Stimulated activated CD4-positive, alpha-beta T cell treated with anti-CD3 and anti-CD28 coated beads, Interleukin-15, amount 100 ng/mL, for 24 hours (primary cell): ENCODE measurements at places on chromosomes 13 and 19.

DNA sequence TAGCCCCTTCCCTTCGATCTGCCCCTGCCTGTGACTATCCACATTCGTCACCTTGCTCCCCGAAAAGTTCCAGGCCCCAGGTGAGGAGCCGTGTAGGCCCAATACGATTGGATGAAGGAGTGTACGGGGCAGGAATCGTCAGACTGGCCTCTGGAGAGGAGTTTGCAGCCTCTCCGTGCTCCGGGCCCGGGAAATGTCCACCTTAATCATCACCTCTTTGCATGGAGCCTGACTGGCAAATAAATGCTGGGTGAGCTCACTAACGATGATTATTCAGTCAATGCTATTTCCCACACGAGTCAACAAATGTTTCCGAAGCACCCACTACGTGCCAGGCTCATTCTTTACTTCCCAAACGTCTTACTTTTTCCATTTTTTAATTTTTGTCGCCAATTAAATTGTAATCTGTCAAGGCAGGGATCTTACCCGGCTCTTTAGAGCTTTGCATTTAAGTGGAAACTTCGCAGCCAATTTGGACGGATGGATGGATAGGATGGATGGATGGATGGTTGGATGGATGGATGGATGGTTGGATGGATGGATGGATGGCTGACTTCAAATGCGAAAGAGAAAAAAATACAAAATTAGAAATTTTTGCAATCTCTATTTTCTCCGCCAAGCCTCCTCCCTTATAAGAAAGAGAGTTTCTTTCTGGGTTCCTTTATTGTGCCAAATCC lies 45.8 kb downstream of the TGDS start:
- DNase-seq = no peak

GRCh38 chr13:59671881-59672280 lies 491.8 kb downstream of the DIAPH3 start:
- DNase-seq = no peak

- DNase-seq = no peak
These were observed 3.6 kb upstream of the ZNF583 start for GRCh38 chr19:56400485-56400884.

DNA sequence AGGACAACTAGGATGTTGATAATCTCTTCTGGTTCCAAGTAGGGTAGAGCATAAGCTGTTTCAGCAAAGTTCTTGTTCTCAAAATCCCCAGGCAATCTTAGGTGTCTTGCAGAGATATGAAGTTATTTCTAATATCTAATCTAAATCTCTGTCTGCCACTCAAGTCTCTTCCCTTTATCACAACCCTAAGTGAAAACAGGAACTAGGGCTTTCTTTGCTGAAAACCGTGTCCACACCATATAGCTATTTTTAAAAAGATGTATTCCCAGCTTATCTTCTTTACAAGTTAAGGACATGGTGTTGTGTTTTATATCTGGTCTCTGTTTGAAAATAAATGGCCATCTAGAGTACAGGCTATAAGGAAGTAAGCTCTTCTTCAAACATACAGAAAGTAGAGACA lies 11.3 kb upstream of the RNASEH2B start:
- no peak for DNase-seq

DNA sequence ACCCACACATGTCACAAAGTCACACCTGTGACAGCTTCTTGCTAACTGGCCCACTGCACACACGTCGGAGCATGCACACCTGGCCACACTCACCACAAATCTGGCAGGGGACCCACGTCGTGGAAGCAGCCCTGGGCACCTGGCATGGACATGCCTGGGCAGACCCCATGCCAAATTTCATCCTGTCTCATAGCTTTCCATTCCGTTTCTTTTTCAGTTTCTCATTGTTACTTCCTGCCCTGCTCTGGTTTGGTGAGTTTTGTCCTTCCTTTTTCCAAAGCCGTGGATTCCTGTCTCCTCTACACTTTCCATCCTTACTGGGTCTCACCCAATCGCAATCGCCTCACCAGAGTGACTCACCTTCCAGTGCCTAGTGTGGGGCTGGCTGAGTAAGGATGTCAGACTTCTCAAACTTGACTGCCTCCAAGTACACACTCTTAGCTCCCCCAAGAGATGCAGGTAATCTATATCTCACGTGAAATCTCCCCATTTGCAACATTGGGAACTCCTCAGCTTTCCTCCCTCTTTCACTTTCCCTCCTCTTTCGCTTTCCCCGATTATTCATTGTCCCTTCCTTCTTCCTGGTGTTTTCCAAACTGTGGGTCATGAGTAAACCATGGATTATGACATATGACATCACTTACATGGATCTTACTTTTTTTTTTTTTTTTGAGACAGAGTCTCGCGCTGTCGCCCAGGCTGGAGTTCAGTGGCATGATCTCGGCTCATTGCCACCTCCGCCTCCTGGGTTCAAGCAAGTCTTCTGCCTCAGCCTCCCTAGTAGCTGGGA lies 1.6 kb upstream of the BBC3 start:
- DNase-seq = peak; percentile 46

DNA sequence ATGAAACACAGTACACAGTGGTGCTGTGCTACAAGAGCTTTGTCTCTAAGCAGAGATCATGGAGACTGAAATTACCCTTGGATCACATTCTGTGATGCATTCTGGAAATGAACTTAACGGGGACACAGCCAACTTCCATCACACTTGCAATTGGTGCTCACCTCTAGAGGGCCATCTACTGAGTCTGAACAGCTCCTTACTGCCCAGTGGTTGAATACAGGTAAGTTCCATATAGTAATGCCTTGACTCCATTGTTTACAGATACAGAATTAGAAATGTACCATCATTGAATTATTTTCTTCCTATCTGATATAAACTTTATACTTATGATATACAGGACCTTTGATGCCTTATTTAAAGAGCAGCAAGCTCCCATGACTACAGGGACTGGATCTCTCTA lies 686.4 kb downstream of the PCDH9 start:
- DNase-seq = no peak

DNA sequence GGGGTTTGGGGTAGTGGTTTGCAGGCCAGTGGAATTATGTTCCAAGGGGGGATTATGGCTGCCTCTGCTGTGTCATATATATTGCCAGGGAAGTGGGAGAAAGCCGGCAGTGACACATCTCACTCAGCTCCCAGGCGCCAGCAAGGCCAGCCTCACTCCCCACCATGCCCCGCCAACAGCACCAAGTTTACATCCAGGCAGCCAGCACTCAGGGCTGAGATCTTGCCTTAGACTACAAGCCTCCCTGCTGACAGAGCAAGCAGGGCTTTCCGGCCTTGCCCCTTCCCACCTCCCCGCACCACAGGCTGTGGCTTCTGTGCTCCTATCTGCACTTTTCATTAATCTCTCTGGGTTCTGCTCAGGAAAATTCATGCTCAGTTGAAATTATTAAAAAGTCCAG lies 385.1 kb downstream of the MZT1 start:
- DNase-seq = no peak

DNA sequence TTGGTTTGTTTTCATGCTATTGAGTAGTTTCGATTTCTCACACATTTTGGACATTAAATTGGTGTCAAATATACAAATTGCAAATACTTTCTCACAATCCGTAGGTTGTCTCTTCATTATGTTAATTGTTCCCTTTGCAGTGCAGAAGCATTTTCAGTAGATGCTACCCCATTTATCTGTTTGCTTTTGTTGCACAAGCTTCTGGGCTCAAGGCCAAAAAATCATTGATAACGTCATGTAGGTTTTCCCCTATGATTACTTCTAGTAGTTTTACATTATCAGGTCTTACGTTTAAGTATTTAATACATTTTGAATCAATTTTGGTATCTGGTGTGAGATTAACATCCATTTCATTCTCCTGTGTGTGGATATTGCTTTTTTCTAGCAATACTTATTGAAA lies 14.0 kb upstream of the ZNF347 start:
- no peak for DNase-seq

- no peak for DNase-seq
These were observed 73.5 kb upstream of the PCDH17 start for GRCh38 chr13:57558051-57558467.

DNA sequence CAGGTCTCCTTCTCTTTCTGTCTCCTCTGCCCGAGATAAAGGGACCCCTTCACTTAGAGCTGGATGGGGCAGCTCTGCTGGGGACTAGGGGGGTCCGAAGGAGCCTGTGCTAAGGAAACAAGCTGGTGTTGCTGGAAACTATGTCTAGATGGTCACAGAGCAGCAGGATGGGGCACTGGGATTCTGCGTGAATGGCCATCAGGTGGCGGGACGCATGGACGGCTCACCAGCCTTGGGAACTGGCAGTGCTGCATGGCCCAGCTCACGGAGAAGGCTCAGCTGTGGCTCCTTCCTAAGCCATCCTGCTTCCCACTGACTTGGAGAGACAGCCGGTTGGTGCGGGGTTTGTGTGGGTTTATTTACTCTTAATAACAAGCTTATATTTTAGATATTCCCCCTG lies 411.8 kb downstream of the ZNF536 start:
- DNase-seq = no peak

DNA sequence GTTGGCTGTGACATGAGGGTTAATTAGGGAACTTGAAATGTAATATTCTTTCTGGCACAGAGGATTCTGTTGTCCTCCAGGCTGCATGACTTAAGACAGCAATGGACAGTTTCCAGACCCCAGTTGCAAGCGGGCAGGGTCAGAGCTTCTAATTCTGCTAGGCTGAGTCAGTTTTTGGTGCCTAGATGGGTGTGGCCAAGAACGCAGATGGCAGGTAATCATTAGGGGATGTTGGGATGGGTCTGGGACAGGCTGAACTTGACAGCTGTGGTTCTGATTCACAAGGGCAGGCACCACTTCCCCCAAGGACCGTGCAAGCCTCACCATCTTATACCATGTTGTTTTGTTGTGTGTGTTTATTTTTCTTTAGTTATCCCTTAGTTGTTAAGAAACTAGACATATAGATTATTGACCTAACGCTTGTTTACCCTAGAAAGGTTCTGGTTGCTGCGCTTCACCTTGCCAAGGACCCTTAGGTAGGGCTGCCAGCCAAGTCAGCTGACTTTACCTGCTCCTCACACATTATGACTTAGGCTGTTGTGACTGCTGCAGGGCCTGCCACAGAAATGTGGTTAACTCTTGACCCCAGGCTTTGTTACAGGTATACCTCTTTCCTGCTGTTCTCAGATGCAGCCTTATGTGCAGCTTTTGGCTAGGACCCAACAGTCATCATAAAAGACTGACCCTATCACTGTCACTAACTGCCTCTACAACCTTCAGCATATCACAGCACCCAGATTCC lies 117.7 kb upstream of the KLF12 start:
- DNase-seq = no peak

DNA sequence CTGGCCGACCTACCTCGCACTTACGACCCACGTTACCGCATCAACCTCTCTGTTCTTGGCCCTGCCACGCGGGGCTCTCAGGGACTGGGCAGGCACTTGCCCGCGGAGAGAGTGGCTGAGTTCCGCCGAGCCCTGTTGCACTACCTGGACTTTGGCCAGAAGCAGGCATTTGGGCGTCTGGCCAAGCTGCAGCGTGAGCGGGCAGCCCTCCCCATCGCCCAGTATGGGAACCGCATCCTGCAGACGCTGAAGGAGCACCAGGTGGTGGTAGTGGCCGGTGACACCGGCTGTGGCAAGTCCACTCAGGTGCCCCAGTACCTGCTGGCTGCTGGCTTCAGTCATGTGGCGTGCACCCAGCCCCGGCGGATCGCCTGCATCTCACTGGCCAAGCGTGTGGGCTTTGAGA lies 4.2 kb downstream of the DHX34 start:
- no peak for DNase-seq

DNA sequence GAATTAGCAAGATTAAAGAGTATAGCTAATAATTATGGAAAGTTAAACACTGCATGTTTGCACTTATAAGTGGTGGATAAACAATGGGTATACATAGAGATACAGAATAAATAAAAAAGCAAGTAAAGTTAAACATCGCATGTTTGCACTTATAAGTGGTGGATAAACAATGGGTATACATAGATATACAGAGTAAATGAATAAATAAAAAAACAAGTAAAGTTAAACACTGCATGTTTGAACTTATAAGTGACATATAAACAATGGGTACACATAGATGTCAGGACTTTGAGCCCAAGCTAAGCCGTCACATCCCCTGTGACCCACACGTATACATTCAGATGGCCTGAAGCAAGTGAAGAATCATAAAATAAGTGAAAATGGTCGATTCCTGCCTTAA lies 1533.3 kb upstream of the SPRY2 start:
- DNase-seq = no peak

DNA sequence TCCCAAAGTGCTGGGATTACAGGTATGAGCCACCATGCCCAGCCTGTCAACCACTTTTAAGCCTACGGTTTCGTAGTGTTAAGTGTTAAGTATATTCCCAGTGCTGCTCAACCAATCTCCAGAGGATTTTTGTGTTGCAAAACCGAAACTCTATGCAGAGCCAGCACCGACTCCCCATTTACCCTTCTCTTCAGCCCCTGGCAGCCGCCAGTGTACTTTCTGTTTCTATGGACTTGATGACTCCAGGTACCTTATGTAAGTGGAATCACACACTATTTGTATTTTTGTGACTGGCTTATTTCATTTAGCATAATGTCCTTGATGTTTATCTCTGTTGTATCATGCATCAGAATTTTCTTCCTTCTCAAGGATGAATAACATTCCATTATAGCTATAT lies 1.1 kb downstream of the SULT2A1 start:
- no peak for DNase-seq

DNA sequence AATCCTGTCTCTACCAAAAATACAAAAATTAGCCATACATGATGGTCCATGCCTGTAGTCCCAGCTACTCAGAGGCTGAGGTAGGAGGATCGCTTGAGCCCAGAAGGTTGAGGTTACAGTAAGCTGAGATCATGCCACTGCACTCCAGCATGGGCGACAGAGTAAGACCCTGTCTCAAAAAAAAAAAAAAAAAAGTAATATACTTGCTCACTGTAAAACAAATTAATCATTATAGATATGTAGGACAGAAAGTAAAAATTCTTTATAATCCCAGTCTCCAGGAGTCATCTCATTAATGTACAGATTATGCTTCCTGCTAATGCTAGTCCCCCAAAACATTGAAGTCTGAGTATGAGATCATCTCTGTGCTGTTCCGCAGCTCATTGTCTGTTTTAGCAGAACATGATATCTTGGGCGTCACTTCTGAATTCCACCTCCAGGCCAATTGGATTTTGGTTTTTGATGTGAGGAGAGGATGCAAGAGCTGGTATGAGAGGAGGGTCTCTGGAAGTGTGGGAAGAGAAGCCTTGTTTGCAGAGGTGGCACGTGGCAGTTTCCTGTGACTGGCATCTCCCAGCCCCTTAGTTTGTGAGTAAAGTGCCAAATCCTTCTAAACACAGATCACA lies 75.4 kb upstream of the NPAS1 start:
- no peak for DNase-seq

- peak; percentile 62 for DNase-seq
These were observed 13.3 kb upstream of the CACNG6 start for GRCh38 chr19:53977991-53978731.
